ENCODE measurements at places on chromosomes 2 and 18.

- DNase-seq: peak; percentile 73
Observed at GRCh38 chr2:160747501-160748170, 254.0 kb upstream of the RBMS1 start.

DNA sequence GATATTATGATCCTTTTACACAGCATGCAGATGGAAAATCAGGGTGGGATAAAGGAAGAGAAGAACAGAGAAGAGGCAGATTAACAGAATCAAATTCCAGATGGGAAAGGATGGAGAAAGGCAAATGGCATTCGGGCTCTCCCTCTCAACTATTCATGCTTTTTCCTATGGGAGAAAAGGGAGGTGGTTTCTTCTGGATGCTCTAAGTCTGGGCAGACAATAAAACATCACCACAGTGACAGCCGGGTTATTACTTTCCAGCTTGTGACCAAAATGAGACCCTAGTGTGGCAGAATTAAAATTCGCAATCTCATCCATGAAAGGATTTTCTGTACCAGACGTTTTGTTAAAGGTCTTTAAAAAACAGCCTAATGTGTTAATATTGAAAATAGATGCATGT lies 440.7 kb downstream of the RND3 start:
- no peak for DNase-seq

DNA sequence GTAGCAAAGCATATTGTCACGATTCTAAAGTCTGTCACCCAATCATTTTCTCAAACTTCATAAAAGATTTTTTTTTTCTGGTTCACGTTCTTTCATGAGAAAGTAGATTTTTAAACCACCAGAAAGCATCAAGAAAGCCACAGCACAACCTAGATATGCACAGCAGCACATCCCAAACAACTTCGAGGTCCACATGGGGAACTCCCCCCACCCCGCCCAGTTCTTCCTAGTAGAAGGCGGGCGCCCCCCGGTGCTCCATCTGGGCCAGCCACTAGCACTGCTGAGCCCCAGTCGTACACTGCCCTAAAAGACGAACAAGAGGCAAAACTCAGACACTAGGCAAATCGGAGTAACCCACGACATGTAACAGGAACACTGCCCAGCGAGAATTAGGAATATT lies 15.5 kb downstream of the HDLBP start:
- no peak for DNase-seq

- DNase-seq: peak; percentile 87
Observed at GRCh38 chr2:229586012-229586411, 128.3 kb downstream of the DNER start.

DNA sequence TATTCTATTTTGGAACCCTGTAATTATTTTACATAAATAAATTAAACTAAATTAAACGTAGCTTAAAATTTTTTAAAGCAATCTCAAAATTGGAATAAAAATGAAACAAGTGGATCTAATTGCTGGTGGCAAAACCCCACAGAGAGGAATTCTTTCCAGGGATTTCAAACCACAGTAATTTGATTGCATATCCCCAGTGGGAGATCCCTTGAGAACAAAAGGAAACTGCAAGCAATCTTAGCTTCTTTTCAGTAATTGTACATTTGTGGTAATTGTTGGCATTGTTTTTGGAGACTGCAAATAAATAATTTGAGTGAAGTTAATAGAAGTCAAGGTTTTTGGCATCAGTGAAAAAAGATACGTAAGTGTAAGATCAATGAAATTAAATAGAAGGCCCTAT lies 58.7 kb upstream of the MYCN start:
- DNase-seq: no peak

GRCh38 chr2:26618611-26619010 lies 22.6 kb downstream of the CIB4 start:
- no peak for DNase-seq

- DNase-seq: peak; percentile 85
Observed at GRCh38 chr2:105403241-105403782, 4.5 kb upstream of the FHL2 start.

- no peak for DNase-seq
Observed at GRCh38 chr18:37551846-37552245, 13.8 kb downstream of the CELF4 start.

- DNase-seq: no peak
Observed at GRCh38 chr2:151973013-151973900, 125.6 kb downstream of the CACNB4 start.

DNA sequence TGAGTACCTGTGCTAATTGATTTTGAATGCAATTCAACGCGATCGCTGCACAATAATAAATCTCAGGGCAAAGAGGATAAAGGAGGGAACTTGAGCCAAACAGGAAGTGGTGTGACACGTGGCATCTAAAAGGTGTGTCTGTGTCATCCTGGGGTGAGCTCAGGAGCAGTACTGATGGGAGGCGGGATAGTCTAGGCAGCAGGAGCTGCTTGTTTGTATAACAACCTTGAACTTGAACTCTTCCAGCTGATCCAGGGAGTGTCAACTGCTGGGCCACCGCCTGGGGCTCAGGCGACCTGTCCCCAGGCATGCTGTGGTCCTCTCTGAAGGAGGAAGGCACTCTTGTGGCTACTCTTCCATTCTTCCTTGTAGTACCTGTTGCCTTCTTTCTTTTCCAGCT lies 61.2 kb downstream of the BOD1L2 start:
- no peak for DNase-seq

DNA sequence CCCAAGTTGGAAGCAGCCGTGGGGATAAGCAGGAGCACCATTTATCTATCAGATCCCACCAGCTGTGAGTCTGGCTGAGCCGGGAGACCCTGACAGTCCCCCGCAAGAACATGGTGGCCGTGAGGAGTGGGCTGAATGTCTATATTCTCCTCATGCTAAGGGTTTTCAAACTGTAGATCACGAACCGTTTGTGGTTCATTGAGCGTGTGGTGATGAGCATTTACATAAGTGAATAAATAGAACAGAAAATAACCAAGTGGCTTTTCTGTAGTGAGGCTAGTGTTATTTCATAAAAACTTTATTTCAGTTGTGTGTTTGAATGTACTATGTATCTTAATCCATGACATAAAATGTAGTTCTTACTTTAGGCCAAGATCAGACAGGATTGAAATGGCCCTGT lies 190.2 kb upstream of the APCDD1 start:
- DNase-seq: no peak

GRCh38 chr2:34037157-34037556 lies 438.1 kb upstream of the FAM98A start:
- DNase-seq: no peak

- DNase-seq: peak; percentile 79
Observed at GRCh38 chr2:12607971-12608370, 108.8 kb upstream of the TRIB2 start.

- peak; percentile 81 for DNase-seq
Observed at GRCh38 chr18:45652303-45653080, 37.2 kb downstream of the SLC14A2 start.

DNA sequence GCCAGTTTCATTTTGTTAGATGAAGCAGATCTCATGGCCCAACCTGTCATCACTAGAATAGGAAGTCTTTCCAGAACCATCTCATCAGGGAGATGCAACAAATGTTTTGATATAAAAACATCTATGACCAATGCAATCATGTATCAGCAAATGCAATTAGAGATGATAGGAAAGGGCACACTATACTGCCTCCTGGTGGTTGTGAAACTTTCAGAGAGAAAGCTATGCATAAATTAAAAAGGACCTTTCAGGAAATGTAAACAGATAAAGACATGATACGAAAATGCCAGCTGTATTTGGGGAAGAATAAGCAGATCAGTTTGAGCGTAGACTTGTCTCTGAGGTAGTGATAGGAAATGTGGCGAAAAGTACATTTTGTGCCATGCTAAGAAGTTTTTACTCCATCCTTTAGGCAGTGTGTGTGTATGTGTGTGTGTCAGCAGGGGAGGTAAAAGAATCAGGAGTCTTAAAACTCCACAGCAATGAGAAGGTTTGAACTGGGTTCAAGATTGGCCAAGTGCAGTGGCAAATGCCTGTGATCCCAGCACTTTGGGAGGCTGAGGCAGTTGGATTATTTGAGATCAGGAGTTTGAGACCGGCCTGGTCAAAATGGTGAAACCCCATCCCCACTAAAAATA lies 479.3 kb downstream of the CPS1 start:
- peak; percentile 49 for DNase-seq

DNA sequence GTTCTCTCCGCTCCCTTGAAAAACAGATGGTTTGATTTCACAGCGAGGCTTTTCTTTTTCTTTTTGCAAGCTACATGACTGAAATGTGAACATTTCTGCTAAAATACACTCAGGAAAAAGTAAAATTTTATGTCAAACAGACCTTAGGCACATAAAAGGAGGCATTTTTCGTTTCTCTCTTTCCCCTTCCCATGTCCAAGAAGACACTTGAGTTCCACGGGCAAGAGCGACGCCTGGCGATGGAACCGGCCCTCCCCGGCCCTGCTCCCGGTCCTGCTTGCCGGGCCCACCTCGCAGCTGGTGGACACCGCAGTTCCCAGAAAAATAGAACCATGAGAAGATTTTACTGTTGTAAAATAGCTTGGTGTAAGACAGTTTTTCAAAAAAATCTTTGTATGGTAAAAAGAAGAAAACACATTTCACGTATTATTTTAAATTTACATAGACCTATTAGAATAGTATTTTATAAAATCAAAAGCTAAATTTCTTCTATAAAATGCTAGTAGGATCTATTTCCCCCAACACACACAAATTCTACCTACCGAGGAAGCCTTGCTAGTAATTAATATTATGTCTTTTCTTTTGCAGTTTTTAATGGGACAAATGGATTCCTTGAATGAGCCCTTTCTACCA lies 2.3 kb upstream of the ALKAL2 start:
- DNase-seq: peak; percentile 74

- no peak for DNase-seq
Observed at GRCh38 chr18:57655740-57656139, 34.1 kb upstream of the NARS1 start.

DNA sequence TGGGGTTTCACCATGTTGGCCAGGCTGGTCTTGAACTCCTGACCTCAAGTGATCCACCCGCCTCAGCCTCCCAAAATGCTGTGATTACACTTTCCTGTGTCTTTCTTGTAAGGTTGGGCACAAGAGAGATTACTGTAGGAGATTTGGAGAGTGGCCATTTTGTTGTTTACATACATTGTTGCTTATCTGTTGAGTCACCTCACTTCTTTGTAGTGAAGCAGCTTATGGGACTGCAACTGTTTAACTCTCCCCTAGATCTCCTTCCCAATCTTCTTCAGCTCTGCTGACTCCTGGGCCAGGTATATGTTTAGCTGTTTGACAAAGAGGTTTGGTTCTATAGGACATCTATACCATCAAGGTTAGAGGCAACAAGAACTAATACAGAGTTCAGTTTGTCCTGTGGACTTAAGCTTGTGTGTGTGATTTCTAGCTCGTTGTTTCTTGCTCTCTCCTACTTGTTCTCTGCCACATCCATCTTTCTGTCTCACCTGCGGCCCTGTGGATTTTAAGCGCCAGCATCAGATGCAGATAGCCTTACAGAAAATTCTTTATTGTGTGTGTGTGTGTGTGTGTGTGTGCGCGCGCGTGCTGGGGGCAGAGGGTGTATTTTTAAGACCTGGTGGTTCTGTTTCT lies 95.4 kb downstream of the HAUS1 start:
- peak; percentile 74 for DNase-seq

GRCh38 chr18:38067086-38067485 lies 501.5 kb upstream of the CELF4 start:
- no peak for DNase-seq

GRCh38 chr18:73677450-73677849 lies 470.2 kb downstream of the FBXO15 start:
- DNase-seq: no peak

GRCh38 chr18:38557006-38557405 lies 991.4 kb upstream of the CELF4 start:
- DNase-seq: no peak

- no peak for DNase-seq
Observed at GRCh38 chr2:136133176-136133575, 15.2 kb upstream of the CXCR4 start.

DNA sequence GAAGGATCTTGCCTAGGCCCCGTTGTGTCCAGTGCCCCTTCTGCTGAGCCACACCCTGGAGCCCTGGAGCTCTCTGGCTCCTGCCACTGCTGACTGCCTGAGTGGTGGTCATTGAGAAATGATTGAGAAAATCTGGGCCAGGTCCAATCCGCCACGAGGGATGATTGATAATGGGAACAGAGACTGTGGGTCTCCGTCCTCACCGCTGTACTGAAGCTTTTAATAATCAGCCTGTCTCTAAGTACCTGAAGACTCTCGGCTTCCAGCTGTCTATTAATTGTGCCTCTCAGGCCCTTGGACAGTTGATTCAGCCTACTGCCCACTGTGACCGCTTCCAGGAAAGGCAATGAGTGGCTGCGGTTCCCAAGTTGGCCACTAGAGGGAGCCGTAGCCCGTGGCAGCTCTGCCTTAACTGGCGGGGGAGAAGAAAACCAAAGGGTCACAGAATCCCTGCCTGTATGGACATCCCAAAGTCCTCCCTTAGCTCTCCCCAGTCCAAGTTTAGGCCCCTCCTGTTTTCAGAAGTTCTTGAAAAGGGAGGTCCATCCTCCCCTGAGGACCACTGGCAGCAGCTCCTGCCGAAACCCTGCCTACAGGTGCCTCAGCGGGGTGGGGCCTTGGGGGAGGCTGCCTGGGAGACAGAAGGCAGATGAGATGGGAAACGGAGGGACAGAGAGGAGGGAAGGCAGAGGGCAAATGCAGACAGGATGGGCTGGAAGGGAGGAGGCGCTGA lies 213.6 kb downstream of the TNS1 start:
- DNase-seq: peak; percentile 57

GRCh38 chr2:165691615-165692014 lies 102.4 kb downstream of the GALNT3 start:
- no peak for DNase-seq

- DNase-seq: peak; percentile 55
Observed at GRCh38 chr18:9334973-9335696, 562 bp downstream of the TWSG1 start.

DNA sequence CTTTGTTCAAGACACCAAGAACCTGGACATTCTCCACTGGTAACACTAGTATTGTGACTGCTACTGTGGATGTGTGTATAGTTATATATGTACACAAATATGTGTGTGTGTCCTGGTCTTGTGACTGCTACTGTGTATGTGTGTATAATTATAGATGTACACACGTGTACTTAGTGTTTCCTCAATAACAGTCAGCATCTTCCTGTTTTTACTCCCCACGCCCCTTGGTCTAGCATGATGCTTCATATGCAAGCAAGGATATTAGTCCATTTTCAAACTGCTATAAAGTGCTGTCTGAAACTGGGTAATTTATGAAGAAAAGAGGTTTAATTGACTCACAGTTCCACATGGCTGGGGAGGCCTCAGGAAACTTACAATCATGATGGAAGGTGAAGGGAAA lies 802.7 kb downstream of the RNF144A start:
- DNase-seq: no peak

GRCh38 chr18:42305869-42306593 lies 351.0 kb downstream of the PIK3C3 start:
- peak; percentile 15 for DNase-seq

DNA sequence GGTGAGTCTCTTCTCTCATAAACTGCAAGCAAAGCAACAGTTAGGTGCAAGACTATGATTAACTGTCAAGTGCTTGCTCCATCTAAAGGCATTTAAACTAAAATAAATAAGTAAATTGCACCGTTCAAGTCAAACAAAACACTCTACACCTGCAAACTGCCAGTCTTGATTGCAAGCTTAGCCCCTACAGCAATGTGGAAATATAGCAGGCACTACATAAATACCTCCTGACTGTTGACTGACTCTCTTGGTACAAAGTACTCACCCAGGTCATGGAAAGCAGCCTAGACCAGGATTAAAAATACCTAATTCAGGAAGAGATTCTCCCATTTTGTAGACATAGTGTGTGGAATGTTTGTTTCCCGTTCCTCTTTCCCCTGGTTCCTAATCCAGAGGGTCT lies 176.6 kb upstream of the KLHL29 start:
- no peak for DNase-seq

GRCh38 chr2:25112113-25112512 lies 56.3 kb downstream of the POMC start:
- DNase-seq: no peak

GRCh38 chr2:10533811-10534321 lies 85.7 kb upstream of the ODC1 start:
- peak; percentile 27 for DNase-seq
